ENCODE measurements at places on chromosomes 2 and 18.

DNA sequence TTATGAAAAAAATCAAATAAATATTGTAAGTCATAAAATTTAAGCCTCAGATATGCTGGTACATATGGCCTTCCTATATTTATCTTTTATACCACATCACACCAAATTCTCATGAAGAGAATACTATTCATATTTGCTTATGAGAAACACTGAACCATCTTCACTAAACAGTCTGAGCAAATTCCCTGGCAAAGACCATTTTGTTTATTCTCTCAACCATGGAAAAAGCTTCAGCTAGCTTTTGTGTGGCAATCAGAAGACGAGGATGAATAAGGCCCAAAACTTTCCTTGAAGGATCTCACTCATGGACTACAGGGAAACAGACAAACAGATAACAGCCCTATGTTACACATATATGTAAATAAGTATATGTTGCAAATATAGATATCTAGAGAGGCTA, 252.1 kb downstream of the TMX3 start:
- no peak for DNase-seq

- DNase-seq: peak; percentile 45
These were observed 109.0 kb upstream of the CBLN2 start for GRCh38 chr18:72652990-72653593.

GRCh38 chr2:19123556-19123955, 234.9 kb downstream of the OSR1 start:
- no peak for DNase-seq

GRCh38 chr2:145157741-145158591, 638.0 kb upstream of the ZEB2 start:
- no peak for DNase-seq

DNA sequence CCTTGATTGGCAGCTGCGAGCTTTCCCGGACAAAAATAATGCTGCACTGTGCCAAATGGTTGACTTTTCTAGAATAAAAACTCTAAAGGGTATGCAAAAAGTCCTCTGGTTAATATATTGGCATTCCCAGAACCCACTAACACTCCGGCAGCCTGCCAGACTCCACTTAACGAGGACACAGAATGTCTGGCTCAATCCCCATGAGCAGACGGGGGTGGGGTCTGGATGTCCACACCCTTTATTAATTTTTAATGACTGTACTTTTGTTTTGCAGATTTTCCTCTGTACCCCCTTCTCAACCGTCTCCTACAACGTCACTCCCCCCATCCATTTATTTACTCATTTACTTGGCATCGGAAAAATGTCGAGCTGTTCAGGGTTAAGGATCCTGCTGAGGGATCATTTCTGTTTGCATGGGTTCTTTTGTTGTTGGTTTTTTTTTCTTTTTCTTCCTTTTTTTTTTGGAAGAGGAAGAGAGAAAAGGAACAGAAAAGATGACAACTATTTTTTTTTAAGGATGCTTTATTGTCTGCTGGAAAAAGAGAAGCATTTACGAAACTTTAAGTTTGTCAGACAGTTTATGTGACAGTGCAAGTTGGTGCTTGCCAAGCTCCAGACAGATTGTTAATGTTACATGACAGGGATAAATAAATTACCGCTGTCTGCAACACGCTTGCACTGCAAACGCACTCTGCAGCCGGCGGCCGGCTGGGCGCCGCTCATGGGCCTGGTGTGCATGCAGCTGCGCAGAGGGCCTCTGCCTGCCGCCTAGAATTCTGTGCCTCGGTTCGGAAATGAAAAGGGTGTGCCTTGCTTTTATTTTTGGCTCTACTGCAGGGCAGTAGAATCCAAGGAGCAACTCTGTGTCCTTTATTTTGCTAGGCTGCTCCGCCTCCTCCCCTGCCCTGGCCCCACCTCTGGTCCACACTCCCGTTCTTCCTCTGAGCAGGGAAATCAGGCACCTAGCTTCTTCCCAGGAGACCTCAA, 3.6 kb downstream of the LDLRAD4 start:
- DNase-seq: peak; percentile 24

DNA sequence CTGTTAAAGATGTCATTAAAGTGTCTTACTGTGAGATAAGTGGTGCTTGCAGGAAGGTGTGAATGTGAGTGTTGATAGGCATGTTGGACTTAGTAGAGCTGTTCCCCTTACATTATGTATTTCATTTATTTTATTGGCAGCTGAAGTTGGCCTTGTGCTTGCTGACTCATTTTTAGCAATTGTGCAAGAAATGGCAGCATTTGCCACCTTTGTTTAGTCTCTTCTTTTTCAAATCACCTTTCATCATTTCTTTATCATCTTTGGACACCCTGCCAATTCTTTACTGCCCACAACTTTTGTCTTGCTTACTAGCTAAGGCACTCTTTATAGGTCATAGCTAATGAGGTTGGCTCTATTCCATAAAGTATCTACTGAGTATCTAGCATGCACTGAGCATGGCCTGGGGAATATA, 130.3 kb upstream of the LYPD6 start:
- no peak for DNase-seq

DNA sequence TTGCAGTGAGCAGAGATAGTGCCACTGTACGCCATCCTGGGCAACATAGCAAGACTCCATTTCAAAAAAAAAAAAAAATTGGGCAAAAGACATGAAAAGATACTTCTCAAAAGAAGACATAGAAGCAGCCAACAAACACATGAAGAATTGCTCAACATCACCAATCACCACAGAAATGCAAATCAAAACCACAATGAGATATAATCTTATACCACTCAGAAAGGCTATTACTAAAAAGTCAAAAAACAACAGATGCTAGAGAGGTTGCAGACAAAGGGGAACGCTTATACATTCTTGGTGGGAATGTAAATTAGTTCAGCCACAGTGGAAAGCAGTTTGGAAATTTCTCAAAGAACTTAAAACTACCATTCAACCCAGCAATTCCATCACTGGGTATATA, 43.1 kb upstream of the CHAC2 start:
- no peak for DNase-seq

- no peak for DNase-seq
These were observed 277.4 kb downstream of the TNS1 start for GRCh38 chr2:217725409-217725808.

- no peak for DNase-seq
These were observed 226.9 kb downstream of the CYRIA start for GRCh38 chr2:16438613-16439321.

GRCh38 chr2:167292430-167293171, 404.3 kb downstream of the XIRP2 start:
- DNase-seq: peak; percentile 80

DNA sequence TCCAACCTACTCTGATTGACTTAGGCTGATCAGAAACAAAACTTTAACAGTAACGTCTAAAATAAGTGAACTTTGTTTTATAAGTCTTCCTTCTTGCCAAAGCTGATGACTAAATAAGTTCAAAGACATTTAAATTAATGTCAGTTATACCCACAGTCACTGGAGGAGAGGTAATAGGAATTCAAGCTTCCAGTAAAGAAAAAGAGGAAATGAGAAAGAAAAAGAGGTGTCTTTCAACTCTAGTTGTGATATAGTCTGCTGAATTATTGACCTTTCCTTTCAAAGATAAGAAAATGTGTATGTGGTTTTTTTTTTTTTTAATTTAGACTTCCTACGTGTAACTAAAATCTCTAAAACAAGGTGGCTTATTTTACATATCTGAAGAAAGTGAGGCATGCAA, 191.5 kb downstream of the SLC8A1 start:
- no peak for DNase-seq

GRCh38 chr2:42232024-42232423, 62.9 kb downstream of the EML4 start:
- no peak for DNase-seq

DNA sequence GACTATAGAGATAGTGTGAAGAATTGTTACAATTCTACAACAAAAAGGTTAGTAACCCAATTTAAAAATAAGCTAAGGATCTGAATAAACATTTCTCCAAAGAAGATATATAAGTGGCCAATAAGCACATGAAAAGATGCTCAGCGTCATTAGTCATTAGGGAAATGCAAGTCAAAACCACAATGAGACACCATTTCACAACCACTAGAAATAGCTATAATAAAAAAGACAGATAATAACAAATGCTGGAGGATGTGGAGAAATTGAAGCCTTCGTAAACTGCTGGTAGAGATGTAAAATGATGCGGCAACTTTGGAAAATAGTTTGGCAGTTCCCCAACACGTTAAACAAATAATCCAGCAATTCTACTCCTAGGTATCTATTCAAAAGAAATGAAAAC, 366.5 kb upstream of the POU3F3 start:
- no peak for DNase-seq
